ENCODE measurements at places on chromosomes 12 and 14.
A peak's percentile ranks its signal among the peaks of the same experiment; 100 is the strongest.

GRCh38 chr12:42468341-42468821 is 121.2 kb downstream of the PRICKLE1 start:
- no peak for DNase-seq

DNA sequence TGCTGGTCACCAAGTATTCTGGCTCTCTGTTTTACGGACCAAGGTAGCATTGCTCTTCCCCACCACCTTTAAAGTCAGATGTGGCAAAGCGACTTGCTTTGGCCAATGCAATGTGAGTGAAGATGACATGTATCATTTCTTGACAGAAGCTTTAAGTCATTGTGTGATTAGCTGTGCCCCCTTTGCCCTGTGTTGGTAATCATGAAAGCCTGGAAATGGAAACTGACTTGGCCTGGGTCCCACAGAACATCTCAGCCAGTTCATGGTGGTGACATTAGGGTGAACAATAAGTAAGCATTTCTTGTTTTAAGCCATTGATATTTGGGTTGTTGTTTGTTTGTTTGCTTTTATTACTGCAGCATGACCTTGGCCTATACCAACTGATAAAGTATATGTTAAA is 15.9 kb upstream of the YLPM1 start:
- DNase-seq, result no peak

- DNase-seq, result no peak
Observed at GRCh38 chr14:104461676-104462449, 117.7 kb upstream of the C14orf180 start.

DNA sequence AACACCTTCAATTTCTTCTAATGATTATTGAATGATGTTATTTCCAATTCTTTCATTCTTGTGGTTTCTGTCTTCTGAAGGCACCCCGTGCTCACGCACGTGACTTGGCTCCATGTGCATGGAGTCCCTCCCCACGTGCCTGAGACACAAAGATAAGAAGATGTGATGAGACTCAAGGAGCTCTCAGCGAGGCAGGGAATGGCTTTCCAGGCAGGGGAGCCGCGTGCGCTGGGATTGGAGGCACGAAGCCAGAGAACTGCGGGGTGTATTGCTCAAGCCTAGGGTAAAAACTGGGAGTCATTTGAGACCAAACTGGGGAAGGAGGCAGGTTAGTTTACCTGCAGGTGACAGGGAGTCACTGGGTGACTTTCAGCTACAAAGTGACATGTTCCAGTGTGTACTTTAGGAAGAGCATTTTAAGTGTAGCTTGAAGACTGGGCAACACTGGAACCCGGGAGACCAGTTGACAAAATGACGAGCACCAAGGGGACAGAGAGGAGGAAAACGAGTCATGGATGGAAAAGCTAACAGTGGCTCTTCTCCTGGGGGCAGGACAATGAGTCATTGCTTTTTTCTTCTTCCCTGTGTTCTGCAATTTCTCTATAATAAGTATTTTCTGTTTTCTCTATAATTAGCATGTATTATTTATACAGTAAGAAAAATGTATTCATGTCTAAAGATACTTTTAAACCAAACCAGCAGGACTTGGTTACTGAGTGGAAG is 311.7 kb upstream of the FKBP4 start:
- no peak for DNase-seq

DNA sequence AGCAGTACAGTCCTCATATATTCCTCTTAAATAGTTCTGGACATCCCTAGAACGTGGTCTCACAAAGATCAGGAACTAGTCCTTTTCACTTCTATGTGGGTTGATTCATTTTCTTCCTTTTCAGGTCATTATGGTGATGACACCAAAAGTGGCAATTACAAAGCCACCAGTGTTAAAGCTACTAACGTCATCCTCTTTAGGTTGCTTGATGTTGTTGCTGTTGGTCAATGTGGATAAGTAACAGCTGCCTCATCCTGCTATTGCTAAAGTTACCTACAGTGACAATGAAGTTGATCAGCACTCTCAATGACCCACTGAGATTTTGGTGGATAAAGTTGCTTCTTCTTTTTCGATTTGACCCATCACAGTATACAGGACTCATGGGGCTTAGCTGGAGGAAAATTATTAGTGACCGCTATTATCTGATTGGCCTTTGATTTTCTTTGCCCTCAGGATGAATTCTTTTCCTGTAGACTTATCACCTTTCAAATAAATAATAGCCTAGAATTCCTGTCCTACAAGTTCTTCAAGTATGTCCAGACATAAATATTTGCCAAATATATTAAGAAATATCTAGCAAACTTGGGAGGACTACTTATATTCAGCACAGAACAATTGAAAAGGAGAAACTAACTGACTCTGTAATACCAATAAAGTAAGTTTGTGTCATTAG is 54.0 kb upstream of the ATP2B1 start:
- DNase-seq, result no peak

DNA sequence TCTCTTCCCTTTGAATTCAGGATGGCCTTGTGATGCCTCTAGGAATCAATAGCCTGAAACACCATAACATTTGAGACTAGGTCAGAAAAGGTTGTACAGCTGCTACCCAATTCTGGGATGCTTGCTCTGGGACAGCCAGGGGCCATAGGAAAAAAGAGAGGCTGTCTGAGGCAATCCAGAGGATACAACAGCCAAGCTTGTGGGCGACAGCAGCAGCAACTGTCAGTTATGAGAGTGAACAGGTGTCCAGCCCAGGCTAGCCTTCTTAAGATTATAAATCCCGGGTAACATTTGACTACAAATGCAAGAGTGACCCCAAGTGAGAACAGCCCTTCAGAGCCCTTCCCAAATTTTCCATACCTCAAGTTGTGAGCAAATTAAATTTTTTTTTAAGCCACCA is 11.1 kb downstream of the DCN start:
- DNase-seq, result no peak

DNA sequence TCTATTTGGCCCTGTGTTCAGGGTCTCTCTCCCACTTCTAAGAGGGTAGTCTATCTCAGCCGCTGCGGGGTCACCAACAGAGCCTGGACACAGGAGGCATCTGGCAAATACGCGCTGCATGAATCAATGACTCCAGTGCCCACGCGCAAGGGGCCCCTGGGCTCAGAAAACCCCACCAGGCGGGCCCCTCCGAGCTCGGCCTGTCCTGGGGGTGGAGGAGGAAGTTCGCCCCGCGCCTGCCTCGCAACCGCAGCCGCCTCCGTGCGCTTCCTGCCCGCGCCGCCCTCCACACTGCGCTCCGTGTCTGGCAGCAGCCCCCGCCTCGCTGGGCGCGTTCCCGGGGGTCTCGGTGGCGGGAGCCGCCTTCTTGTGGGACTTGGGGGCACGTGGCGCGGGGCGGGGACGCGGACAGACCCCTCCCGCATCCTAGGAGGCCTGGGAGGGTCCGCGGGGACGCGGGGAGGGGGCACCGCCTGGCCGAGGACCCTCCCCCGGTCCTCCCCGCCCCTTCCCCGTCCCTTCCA is 811 bp upstream of the FBRSL1 start:
- DNase-seq, result peak; percentile 58

Measured in activated T-helper 1 cell treated with anti-CD3 and anti-CD28 coated beads, Interleukin-2, amount 50 U/mL, for 16 hours (primary cell).